ENCODE measurements at places on chromosomes 11 and 22.

DNA sequence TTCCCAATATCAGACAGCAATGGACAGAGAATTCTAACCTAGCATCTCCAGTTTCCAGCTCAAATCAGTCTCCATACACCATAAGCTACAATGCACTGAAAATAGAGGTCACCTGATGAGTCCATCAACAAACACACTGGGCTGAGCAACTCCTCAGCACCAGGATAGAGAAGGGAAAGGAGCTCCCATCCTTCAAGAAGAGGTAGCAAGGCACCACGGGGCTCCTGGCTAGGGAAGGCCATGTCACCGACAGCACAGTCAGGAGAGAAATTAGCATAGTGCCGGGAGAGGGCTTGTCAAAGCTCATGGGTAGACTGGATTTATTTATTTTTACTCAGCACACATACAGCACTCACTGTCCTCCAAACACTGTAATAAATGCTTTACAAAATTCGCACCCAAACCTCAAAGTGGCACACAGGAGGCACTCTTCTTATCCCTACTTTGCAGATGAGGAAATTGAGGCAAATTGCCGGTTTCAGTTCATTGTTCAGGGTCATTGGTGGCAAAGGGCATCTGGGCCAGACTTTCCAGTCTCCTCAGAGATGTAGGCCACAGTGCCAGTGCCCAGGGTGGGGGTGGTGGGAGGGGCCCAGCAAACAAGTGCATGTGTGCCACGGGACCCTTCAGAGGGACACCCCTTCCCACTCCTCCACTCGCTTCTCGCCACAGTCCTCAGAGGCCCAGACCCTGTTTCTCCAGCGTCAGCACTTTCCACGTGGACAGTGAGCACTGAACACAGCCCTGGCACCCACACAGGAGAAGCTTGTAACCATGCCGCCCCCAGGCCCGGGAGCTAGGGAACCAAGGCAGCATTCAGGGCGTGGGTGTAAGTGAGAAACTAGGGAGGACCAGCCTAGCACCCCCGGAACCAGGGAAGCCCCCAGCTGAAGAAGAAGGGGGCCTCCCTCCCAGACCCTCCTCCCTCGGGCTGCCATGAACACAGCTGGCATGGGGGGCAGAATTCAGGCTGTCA lies 1417.4 kb downstream of the TBC1D22A start:
- DNase-seq, result no peak

- no peak for DNase-seq
These were observed 24.2 kb downstream of the MS4A6A start for GRCh38 chr11:60158636-60159035.

DNA sequence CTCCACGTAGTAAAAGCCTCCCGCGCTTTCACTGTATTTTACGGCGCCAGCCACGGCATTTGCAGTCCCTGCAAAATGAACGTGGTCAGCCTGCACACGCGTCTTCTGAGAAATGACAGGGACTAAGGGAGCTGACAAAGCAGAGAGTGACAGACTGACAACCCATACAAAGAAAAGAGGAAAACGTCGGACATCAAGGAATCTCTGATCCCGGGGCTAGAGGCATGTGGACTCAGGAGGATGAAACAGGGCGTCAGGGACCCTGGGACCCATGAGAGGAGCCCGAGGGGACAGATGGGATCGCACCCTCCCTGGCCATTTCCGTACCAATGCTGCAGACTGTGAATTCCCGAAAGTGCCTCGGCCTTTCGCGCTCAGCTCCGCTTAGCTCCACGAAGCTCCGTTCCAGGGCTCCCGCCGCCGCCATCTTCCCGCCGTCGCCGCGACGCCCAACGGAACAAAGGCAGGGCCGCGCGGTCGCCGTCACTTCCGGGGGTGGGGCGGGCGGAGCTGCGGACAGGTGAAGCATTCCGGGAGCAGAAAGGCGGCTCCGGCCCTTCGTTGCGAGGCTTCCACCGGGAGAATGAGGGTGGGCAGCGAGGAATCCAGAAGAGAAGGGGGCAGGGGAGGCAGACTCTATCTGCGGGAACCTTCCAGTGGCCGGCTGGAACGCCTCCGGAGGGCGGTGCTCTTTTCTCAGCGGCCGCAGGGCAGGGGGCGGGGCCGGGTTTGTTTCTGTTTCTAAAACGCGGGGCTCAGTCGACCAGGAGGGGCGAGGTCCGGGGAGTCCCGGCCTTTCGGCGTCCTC lies at the start of gene NUP160:
Gene NUP160 (minus strand): TSS at position 459 of the 808 bp plus-strand sequence. CDS start 32 bp downstream, at position 427.
- DNase-seq, result peak; percentile 73

- DNase-seq, result no peak
These were observed 15.0 kb upstream of the SORL1 start for GRCh38 chr11:121437018-121437685.

- DNase-seq, result no peak
These were observed 24.5 kb downstream of the BRD1 start for GRCh38 chr22:49803134-49803533.

DNA sequence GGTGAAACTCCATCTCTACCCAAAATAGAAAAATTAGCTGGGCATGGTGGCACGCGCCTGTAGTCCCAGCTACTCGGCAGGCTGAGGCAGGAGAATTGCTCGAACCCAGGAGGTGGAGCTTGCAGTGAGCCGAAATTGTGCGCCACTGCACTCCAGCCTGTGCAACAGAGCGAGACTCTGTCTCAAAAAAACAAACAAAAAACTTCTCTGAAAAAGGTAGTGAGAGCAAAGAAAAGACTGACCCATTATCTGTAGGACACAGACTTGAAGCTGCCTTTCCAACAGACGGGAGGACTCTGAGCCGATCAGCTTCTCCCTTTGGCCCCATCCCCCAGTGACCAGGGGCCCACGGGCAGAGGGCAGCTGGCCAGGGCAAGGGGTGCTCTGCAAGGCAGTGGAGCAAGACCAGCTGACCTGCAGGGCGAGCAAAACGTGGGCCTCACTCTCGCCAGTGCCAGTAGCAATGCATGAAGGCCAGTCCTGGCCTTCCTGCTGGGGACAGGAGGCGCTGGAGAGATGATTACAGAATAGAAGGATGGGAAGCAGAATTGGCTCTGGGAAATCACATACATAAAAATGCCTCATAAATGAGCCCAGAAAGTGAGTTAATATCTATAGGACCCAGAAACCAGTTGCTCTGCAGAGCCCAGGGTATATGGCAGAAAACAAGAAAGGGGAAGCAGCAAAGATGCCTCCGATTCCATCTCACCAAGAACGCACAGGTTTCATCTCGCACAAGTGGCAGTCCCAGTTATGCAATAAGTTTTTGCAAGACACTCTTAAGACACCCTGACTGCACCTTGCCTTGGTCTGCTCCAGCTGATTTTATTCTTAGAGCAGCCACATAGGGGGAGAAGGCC lies 2.8 kb downstream of the EHD1 start:
- DNase-seq, result no peak

- DNase-seq, result no peak
These were observed 35.4 kb upstream of the FLI1 start for GRCh38 chr11:128658502-128658901.

- DNase-seq, result peak; percentile 77
These were observed 99.4 kb upstream of the BLID start for GRCh38 chr11:122215244-122215992.

- DNase-seq, result peak; percentile 29
These were observed 49.1 kb downstream of the BBOX1 start for GRCh38 chr11:27089746-27090145.

GRCh38 chr11:129969920-129970319 lies 32.7 kb downstream of the PRDM10 start:
- DNase-seq, result no peak

DNA sequence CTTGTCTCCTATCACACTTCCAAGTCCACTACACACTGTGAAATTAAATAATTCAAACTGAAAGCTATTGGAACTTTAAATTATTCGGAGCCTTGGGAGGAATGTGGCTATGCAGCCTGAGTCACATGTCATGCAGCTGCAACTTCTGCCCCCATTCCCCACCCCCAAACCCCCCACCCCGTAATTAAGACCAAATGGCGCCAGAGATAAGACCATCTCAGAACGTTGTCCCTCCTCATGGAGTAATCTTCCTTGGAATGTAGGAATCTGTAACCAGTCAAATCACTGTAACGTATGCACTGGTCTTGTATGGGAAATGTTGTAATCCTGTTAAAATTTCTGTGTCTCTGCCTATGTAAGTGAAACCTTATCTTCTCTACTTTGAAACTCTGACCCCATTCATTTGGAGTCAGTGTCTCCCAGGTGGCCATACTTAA lies 37.0 kb downstream of the GAB2 start:
- no peak for DNase-seq

DNA sequence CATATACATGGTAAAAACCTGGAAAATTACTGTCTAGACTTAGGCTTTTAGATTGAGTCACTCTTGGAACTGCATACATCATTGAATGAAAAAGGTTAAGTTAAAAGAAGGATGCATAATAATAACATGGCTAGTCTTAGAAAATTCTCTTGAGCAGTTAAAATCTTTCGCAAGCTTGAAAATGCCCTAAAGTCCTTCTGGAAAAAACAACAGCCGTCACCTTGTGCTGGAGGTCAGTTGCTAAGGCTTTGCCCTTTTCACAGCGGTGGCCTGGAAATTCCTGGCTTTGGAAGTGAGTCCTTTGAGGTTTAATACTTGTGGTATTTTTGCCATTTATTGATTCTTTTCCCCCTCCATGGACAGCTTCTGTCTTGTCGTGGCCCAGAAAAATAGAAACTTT lies 17.4 kb upstream of the FBLN1 start:
- DNase-seq, result no peak

GRCh38 chr11:13837286-13837685 lies 125.2 kb upstream of the SPON1 start:
- no peak for DNase-seq

- DNase-seq, result no peak
These were observed 507.6 kb downstream of the MIAT start for GRCh38 chr22:27164781-27165503.

GRCh38 chr11:120222916-120223315 lies 12.1 kb downstream of the OAF start:
- no peak for DNase-seq

- DNase-seq, result no peak
These were observed 16.9 kb downstream of the ARHGAP42 start for GRCh38 chr11:100703801-100704575.

DNA sequence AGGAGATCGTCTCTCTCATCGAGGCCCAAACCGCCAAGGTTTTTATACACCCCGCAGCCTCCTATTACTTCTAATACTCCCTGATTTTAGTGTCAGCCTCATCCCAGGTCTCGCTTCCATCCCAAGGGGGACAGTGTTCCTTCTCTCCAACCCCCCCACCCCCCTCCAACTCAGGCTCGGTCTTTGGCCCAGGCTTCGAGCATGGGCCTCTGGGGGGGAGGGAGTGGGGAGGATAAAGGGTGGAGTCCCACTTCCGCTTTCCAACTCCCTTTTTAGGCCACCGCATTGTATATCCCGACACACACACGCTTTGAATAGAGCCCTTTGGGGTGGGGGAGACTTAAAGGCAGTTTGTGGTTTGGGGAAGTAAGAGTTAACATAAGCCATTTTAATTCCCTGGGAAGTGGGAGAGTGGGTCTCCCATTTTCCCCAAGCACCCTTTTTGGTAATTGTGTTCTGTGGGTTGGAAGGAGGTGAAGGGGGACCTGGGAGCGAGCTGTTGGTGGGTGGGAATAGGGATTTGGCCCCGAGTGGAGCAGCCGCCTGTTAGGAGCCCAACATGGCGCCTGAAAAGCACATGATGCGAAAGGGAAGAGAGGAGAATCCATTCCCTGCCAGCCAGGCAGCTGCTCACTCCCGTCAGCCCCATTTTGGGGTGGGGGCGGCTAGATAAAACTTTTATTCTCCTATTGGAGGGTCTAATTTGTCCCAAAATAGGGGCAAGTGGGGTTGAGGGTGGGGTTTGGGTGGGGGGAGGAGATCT lies 844 bp downstream of the PCF11 start:
- peak; percentile 40 for DNase-seq

DNA sequence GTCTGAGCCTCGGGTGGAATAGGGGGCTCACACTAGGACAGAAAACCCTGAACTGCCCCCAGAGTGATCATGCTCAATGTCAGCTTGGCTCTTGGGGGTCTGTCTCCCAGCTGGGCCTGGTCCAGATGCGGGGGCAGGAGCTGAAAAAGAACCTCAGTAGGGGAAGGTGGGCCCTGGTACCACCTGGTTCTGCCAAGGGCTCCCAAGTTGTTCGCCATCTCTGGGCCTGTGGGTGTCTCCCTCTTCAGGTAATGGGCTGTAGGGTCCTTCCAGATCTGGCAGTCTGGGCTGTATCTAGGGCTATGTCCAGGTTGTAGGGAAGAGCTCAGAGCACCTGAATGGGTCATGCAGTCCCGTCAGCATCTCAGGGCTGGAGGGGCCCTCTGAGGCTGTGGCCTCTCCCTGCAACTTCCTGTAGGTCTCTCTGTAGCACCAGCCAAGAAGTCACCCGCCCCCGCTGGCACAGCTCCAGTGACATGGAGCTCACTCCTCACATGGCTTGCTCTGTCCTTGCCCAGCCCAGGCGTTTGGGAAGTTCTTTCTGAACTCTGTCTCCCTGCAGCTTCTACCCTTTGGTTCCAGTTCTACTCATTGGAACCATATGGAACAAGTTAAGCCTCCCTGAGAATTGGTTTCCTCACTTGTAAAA lies 33.0 kb upstream of the SOX10 start:
- DNase-seq, result no peak

GRCh38 chr22:21641417-21641788 lies 699 bp upstream of the SDF2L1 start:
- no peak for DNase-seq

DNA sequence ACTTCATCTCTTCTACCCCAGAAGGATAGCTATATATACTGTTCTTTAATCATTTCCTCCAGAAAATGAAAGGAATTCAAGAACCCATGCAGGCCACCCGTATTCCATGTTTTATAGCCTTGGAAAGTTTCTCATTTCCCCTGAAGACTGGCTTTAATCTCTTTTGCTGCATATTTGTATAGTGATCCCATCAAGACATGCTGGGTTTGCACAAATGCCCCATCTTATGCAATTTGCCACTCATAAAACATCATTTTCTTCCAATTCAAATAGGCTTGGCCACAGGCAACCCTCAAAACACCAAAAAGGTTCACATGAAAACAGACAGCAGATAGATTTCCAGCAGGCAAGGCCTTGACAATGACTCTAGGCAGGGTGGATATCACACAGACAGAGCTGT lies 28.3 kb upstream of the APOA1 start:
- no peak for DNase-seq

DNA sequence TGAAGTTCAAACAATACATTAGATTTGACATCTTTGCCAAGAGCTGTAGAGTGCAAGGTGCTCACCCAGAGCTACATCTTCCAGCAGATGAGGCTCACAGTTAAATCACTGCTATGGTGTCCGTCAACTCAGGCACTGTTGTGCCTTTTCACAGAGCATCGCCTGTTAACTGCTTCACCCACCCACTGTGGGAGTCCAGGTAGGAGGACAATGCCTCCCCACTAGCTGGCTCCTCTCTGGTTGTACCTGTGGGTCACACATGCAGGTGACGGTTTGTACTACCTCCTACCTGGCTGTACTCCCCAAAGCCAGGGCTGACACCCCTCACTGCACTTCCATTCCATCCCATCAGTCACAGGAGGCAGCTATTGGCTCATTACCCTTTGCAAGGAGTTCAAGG lies 84.6 kb upstream of the TOP3B start:
- no peak for DNase-seq

DNA sequence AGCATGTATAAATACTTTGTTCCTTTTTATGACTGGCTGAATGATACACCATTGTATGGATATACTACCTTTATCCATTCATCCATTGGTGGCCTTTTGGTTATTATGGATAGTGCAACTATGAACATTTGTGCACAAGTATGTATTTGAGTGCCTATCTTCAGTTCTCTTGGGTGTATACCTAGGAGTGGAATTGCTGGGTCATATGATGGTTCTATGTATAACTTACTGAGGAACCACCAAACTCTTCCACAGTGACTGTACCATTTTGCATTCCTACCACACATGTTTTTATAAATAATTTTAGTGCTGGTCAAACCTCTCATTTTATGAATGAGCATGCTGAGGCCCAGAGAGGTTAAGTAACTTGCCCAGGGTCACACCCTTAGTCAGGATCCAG lies 3.8 kb upstream of the PATZ1 start:
- DNase-seq, result no peak

- no peak for DNase-seq
These were observed 16.4 kb downstream of the ATP5MG start for GRCh38 chr11:118417801-118418200.
